ENCODE measurements at places on chromosomes 1 and 21.

DNA sequence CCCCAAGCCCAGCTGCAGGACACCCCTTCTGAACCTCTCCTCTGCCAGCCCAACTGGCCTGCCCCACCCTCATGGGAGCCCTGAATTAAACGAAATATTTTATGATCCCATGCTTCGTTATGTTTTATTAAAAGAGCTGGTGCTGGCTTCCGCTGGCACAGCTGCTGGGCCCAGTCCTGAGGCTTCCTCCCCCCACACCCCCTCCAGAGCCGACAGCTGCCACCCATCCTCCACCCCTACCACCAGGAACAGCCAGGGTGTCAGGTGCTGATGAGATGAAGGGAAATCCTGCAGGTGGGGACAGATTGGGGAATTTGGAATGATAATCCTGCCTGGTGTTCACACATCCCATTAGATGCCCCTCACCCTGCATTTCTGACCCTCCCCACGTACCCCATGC lies 19.0 kb downstream of the IGSF21 start:
- no peak for DNase-seq

GRCh38 chr1:107870696-107871095 lies 94.3 kb downstream of the VAV3 start:
- DNase-seq, result no peak

- no peak for DNase-seq
Measured at GRCh38 chr1:57380923-57381322, 42.9 kb downstream of the DAB1 start.

- peak; percentile 22 for DNase-seq
Measured at GRCh38 chr1:56958526-56958925, 7.3 kb downstream of the C8B start.

DNA sequence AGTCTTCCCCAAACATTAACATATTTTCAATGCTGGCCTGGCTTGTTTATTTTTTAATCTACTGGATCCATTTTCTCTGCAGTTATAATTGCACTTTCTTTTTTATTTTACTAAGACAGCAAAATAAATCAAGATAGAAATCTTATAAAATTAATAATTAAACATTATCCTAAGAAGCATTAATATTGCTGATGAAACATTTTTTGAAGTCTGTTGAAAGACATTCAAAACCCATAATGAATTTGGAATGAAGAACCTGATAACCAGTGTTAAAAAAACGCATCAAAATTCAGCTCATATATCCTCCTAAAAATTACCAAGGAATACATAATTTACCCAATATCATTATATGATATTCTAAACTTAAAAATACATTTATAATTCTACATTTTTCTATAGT lies 675.7 kb upstream of the PRMT6 start:
- no peak for DNase-seq

- DNase-seq, result no peak
Measured at GRCh38 chr21:45029298-45029947, 45.0 kb upstream of the ADARB1 start.

GRCh38 chr1:107680579-107680985 lies 284.4 kb downstream of the VAV3 start:
- no peak for DNase-seq

DNA sequence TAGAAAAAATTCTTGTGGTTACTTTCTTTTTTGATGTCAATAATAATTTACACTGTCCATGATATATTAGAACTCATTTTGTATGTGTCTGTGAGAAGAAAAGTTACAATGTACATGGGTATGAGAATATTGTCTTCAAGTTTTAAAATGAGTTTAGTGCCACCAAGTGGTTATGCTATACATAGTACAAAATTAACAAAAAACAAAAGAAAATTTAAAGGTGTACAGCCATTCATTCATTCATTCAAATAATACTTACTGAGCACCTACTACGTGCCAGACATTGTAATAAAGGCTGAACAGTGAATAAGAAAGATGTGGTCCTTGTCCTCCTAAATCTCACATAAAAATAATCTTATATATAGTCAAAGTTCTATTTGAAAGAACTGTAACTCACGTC lies 27.7 kb downstream of the UCHL5 start:
- DNase-seq, result peak; percentile 36

DNA sequence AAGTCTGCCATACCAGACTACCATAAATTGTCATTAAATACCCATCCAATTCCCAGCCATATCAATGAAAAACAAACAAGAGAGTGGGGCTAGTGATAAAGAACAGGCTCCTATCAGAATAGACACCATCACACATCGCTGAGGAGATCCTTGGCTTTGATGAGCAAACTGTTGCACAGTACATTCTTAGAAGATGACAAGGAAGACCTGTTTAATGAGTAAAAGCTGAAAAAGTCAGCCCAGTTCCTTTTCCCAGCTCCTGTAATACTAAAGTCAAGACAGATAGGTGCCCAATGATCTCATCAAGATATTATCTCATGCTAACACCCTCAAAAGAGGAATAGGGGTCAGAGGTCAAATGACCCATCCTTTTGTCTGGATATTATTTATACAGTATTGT lies 164.5 kb upstream of the COA6 start:
- DNase-seq, result peak; percentile 92

DNA sequence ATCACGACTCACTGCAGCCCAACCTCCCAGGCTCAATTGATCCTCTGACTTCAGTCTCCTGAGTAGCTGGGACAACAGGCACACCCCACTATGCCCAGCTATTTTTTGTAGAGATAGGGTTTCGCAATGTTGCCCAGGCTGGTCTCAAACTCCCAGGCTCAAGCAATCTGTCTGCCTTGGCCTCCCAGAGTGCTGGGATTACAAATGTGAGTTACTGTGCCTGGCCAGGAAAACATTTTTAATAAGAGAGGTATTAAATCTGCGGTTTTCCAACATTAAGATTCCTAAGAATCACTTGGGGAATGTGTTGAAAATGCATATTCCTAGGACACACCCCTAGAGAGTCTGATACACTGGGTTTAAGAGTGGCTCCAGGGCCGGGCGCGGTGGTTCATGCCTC lies 8.7 kb downstream of the CSF1 start:
- no peak for DNase-seq

- DNase-seq, result peak; percentile 59
Measured at GRCh38 chr1:174726167-174726879, 273.4 kb upstream of the CACYBP start.

DNA sequence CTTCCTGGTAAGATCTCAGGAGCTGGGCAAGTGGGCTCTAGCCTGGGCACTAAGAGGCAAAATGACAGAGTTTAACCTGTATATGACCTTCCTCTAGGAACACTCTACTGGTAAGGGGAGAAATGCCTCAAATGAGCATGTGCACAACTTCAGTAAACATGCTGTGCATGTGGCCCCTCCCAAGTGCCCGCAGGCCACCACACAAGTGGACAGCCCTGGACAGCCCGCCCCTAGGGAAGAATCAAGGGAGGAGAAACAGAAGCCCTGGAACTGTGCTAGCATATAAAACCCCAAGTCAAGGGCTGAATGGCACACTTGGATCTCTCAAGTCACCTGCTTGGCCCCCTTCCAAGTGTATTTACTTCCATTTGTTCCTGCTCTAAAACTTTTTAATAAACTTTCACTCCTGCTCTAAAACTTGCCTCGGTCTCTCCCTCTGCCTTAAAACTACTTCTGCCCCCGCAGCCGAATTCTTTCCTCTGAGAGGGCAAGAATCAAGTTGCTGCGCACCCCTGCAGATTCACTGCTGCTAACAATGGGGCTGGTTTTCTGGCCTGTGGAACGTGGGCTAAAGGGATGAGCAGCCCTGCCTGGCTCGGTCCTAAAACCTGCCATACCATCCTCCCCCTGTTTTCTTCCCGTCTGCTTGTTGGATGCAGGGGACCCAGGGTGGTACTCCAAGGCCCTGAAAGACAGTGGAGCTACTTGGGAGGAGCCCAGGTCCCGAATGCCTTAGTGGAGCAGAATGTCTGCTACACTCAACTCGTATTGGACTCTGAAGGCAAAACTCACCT lies 93.5 kb downstream of the IER5 start:
- no peak for DNase-seq

DNA sequence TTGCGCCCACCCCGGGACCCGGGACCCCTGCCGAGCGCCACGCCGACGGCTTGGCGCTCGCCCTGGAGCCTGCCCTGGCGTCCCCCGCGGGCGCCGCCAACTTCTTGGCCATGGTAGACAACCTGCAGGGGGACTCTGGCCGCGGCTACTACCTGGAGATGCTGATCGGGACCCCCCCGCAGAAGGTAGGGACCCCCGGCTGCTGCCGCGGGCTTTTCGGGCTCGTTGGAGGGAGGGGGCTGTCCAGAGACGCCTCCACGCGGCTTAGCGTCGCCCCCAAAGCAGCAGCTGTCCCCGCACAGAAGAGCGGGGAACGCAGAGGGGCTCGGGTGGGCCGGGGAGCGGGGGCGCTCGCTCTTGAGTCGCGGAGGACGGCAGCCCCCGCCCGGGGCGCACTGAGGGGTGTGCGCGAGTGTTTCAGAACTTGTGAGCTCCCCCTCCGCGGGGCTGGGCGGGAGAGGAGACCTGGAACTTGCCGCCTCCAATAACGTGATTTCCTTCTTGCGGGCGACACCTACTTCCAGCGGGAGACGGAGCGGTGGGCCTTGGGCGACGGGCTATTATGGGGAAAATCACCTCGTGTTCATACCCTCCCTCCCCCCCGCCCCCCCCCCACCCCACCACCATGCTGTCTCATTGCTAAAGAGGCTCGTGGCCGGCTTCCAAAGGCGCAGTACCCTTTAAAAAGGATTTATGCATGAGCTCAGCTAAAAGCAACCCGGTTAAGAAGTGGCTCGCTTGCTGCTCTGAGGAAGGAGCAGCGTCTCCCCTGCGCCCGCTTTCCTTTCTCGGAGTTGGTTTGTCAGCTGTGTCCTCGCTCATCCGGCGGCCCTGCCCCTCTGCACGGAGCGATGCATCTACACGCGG lies 664 bp downstream of the BACE2 start:
- DNase-seq, result peak; percentile 18

GRCh38 chr1:193113258-193113991 lies 8.2 kb upstream of the GLRX2 start:
- DNase-seq, result no peak

DNA sequence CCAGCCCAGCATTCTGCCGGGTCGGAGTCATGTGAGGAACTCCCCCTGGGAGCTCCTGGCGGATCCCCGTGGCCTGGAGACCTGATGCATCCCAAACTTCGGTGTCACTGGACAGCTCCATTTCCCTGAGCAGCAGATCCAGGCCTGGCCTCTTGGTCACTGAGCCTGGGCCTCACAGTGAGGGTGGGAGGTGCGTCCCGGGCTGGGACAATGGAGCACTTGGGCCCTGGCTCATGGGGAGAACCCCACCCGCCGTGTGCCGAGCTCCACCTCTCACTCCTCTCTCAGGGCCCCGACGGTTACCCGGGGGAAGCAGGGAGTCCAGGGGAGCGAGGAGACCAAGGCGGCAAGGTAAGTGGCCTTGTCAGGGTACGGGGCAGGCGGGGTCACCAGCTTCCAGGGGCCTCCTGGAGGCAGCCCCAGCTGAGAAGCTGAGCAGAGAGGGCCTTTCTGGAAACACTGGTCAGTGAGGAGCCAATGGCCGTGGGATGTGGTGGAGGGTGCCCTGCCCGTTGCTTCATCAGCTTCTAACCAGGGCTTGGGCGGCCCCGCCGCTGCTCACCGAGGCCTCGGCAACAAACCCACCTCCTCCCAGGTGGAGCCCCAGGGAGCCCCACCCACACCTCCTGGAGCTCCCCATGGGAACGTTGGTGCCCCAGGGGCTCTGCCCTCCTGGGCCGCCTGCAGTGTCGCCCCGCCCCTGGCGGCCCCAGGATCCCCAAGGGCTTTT lies 19.8 kb downstream of the COL6A2 start:
- DNase-seq, result no peak

DNA sequence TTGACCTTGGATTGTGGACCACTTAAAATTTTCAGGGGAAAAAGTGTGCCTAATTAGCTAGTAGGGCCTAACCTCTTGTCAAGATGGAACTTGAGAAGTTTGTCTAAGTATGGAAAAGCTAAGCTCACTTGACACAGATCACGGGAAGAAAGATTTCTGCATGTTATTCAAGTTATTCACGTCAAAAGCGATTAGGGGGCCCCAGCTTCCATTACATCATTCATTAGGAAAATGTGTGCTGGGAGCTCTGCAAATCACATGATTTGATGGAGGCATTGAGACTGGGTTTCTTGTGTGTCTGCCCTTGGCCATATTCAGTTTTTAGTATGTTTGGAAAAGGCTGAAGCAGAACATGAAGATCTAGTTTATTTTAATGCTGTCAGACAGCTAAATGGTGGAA lies 15.5 kb upstream of the POGZ start:
- no peak for DNase-seq

DNA sequence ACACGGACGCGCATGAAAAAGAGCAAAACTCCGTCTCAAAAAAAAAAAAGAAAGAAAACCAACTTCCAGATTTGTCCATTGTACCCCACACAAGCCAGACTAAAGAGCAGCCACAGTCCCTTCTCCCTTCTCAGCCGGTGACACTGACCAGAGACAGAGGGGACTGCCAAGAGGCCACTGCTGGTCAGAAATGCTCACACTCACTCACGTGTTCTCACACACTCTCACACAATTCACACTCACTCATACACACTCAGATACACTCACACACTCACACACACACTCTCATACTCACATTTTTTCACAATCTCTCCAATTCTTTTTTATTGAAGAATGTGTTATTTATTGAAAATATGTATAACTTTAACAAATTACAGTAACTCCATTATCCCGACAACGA lies 90.8 kb upstream of the RAB4A start:
- DNase-seq, result no peak

- peak; percentile 79 for DNase-seq
Measured at GRCh38 chr1:183273300-183273699, 87.2 kb downstream of the LAMC2 start.

GRCh38 chr1:244369256-244370057 lies 82.3 kb downstream of the ADSS2 start:
- DNase-seq, result no peak

GRCh38 chr1:235297579-235297978 lies 30.4 kb downstream of the ARID4B start:
- DNase-seq, result peak; percentile 45

DNA sequence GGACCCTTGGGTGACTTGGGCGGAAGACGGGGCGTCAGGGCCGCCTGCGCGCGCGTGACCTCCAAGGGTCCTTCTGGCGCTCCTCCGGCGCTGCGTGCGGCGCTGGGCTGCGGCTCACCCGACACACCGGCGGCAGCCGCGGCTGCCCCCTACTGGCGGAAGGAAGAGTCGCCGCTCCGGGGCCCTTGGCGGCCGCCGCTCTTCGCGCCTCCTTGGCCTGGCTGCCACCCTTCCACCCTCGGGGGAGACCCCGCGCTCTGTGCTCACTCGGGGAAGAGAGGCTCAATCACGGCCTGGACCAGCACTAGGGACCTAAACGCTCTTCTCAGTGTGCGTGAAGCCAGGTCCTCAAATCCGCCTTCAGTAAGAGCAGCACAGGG lies 89.7 kb downstream of the DMRTA2 start:
- DNase-seq, result peak; percentile 24

GRCh38 chr1:19333587-19334354 lies 21.6 kb downstream of the SLC66A1 start:
- peak; percentile 63 for DNase-seq

GRCh38 chr21:15192243-15192642 lies 127.4 kb upstream of the NRIP1 start:
- DNase-seq, result peak; percentile 1

DNA sequence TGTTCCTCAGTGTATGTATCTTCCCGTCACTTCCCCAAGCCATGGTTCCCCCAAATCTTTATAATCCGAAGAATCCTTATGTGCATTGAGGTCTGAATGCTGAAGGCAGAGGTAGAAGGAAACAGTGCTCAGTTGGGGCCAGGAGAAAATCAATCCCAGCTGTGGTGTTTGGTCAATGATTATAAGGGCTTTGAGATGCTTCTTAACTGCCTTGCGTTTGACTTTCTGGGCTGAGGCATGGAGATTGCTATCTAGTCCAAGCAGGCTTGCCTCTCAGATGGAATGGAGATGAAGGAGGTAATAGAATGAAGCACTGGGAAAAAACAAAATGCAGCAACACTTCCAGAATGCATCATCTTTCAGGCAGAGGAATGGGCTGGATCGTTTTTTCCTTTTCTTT lies 3.6 kb upstream of the MAP1LC3C start:
- no peak for DNase-seq

All from ELR (cell line).